Activated naive CD8-positive, alpha-beta T cell treated with anti-CD3 and anti-CD28 coated beads, Interleukin-2, amount 10 ng/mL, durations not matched to agents 7 days and 5 days (primary cell): ENCODE measurements at places on chromosomes 5 and 9. TPM values are rescaled to one million over a fixed set of nuclear protein-coding genes. Genes with fewer than 3 reads are reported as not detected.
A peak's percentile ranks its signal among the peaks of the same experiment; 100 is the strongest.

DNA sequence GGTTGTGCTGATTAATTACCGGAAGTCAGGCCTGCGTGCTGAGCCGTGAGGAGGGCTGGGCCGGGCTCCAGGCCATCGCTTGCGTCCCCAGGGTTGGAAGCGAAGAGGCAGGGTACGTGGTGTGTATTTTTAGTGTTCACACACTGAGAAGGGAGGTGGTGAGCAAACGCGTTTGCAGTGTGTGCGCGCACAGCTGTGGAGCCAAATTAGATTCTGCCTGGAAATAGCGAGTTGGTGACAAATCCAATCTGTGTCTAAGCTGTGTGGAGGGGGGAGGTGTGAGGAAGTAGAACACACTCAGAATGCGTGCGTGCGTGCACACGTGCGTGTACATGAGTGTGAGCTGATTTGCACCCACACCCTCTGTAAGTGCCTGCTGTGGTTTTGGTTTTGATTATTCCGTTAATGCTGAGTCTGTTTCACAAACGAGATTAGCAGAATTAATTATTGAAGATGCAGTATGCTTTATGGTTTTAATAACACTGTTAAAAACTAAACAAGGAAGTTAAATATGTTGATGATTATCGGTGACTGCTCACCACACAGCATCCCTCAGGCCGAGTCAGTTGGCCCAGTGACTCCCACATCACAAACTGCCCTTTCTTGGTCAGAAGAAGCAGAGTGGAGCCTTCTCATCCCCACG lies 111.8 kb upstream of the FCN2 start:
- H3K4me3 ChIP-seq, result no peak overlapping the region
- no peak overlapping the region for H3K27ac ChIP-seq
- peaks cover 2% of the 10 kb centered on the region for H3K4me1 ChIP-seq
- H3K36me3 ChIP-seq, result no peaks in the 10 kb centered on the region
- peaks cover 13% of the 10 kb centered on the region for H3K27me3 ChIP-seq

DNA sequence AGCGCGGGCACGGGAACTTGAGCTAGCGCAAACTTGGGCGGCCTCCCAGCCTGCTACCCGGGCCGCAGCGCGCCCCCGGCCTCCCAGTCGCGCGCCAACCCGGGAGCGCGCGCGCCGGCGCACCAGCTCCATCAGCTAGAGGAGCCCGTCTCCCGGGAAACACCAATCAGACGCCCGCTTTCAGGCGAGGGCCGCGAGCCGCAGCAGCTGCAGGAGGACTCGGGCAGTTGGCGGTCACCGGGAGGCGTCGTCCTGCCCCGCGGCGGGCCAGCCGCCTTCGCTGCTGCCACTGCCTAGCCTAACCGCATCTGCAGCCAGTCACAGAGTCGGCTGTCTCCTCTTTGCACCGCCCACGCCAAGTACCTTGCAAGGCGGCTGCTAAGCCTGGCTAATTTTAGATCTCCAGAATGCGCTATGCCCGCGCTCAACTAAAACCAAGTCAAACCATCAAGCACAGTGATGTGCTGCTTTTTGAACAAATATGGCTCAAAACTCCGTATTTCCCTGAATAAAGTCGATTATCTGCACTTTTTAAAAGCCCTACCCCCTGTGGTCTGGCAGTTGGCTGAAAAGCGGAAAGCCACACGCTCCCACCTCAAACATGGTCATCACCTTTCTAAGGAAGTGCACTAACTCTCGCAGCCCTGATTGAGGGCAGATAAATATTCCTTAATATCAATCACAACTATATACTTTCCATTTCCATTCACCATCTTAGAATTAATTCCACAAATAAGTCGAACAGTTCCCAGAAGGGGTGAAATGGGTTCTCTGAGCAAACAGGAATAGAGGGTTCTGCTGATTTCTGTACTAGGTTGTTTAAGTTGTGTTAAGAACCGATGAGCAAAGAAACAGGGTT lies 221.8 kb downstream of the MEF2C start:
- peaks cover 85% of the 10 kb centered on the region for H3K27me3 ChIP-seq
- peak overlapping the region; percentile 60 for H3K4me3 ChIP-seq
- peaks cover 16% of the 10 kb centered on the region for H3K4me1 ChIP-seq
- H3K36me3 ChIP-seq, result peaks cover 2% of the 10 kb centered on the region

DNA sequence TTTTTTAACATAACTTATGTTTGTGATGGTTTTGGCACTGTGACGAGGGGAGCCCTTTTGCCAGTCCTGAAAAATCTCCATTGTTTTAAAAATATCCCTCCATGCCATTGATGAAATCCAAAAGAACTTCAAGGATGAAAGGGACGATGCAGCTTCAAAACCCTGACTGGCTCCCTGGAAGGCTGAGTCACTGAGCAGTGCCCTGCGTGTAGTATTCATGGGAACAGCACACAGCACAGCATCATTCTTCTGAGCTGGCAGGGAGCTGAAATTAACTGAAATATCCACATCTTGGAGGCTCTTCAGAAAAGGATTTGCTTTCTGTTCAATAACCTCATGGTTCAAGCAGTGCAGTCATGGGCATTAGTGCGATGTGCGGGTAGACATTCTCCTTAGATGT lies 29.7 kb downstream of the PDE4D start:
- no peak overlapping the region for H3K4me3 ChIP-seq
- H3K4me1 ChIP-seq, result no peaks in the 10 kb centered on the region
- H3K27me3 ChIP-seq, result peaks cover 2% of the 10 kb centered on the region
- no peaks in the 10 kb centered on the region for H3K36me3 ChIP-seq
- DNase-seq, result no peak

ABLIM3 gene
- total RNA-seq, result not detected

SNCB gene
- 0.28 TPM for total RNA-seq

GRCh38 chr9:107639426-107639825 lies 149.9 kb upstream of the KLF4 start:
- DNase-seq, result no peak
- no peak overlapping the region for H3K4me3 ChIP-seq
- no peak overlapping the region for H3K27ac ChIP-seq
- H3K36me3 ChIP-seq, result no peaks in the 10 kb centered on the region
- peaks cover 40% of the 10 kb centered on the region for H3K27me3 ChIP-seq

- no peaks in the 10 kb centered on the region for H3K36me3 ChIP-seq
- no peaks in the 10 kb centered on the region for H3K4me1 ChIP-seq
- no peak for DNase-seq
- H3K27ac ChIP-seq, result no peak overlapping the region
These were observed 469.5 kb downstream of the DMRTA1 start for GRCh38 chr9:22916148-22916547.

- no peak overlapping the region for H3K27ac ChIP-seq
- no peaks in the 10 kb centered on the region for H3K27me3 ChIP-seq
- peaks cover 11% of the 10 kb centered on the region for H3K4me1 ChIP-seq
- H3K4me3 ChIP-seq, result no peak overlapping the region
- DNase-seq, result no peak
These were observed 89.6 kb upstream of the CACNA1B start for GRCh38 chr9:137787786-137788505.

DNA sequence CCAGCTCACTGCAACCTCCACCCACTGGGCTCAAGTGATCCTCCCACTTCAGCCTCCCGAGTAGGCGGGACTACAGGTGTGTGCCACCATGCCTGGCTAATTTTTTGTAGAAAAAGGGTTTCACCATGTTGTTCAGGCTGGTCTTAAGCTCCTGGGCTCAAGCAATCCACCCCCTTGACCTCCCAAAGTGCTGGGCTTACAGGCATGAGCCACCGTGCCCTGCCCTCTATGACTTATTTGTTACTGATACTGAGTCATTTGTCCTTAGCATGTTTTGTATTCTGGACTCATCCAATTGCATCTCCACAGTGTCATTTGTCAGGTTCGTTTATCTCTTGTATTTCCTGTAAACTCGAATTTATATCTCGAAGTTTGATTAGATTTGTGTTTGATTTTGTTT lies 2.7 kb upstream of the ITK start:
- no peaks in the 10 kb centered on the region for H3K27me3 ChIP-seq
- H3K4me1 ChIP-seq, result peaks cover 49% of the 10 kb centered on the region
- peak overlapping the region; percentile 91 for H3K27ac ChIP-seq
- peaks cover 17% of the 10 kb centered on the region for H3K36me3 ChIP-seq
- no peak for DNase-seq

GRCh38 chr5:35863159-35863558 lies 6.5 kb downstream of the IL7R start:
- peaks cover 65% of the 10 kb centered on the region for H3K36me3 ChIP-seq
- DNase-seq, result no peak
- H3K27ac ChIP-seq, result peak overlapping the region; percentile 23
- H3K27me3 ChIP-seq, result no peaks in the 10 kb centered on the region
- peaks cover 64% of the 10 kb centered on the region for H3K4me1 ChIP-seq

- H3K4me1 ChIP-seq, result peaks cover 30% of the 10 kb centered on the region
- peaks cover 3% of the 10 kb centered on the region for H3K27me3 ChIP-seq
- no peaks in the 10 kb centered on the region for H3K36me3 ChIP-seq
These were observed 69.3 kb downstream of the SHB start for GRCh38 chr9:37999588-38000189.

DNA sequence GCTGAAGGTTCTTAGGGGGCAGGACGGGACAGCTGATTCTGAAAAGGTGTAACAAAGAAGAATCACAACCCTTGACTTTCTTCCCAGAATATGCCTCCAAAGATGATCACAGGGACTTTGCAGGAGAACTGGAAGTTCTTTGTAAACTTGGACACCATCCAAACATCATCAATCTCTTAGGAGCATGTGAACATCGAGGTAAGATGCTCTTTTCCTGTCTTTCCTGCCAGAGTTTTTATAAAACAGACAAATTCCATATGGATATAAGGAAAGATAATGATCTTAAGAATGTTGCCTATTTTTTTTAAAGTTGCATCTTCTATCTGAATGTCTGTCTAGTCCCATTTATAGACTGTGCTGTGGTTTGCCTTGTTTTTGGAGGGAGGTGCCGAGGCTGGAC lies 87.9 kb downstream of the EQTN start:
- no peak overlapping the region for H3K4me3 ChIP-seq
- H3K4me1 ChIP-seq, result peaks cover 1% of the 10 kb centered on the region
- no peaks in the 10 kb centered on the region for H3K36me3 ChIP-seq
- no peak overlapping the region for H3K27ac ChIP-seq

GRCh38 chr5:168653626-168654025 lies 74.5 kb upstream of the PANK3 start:
- no peak overlapping the region for H3K4me3 ChIP-seq
- DNase-seq, result no peak
- H3K27ac ChIP-seq, result no peak overlapping the region
- H3K27me3 ChIP-seq, result peaks cover 11% of the 10 kb centered on the region
- no peaks in the 10 kb centered on the region for H3K36me3 ChIP-seq

GRCh38 chr9:21983561-21983935 lies 10.6 kb downstream of the CDKN2A start:
- H3K4me1 ChIP-seq, result peaks cover 9% of the 10 kb centered on the region
- no peak for DNase-seq
- peaks cover 82% of the 10 kb centered on the region for H3K27me3 ChIP-seq
- no peak overlapping the region for H3K4me3 ChIP-seq

SUSD3 gene
- 68.0 TPM for total RNA-seq

- H3K27me3 ChIP-seq, result no peaks in the 10 kb centered on the region
- DNase-seq, result no peak
- no peaks in the 10 kb centered on the region for H3K4me1 ChIP-seq
- H3K4me3 ChIP-seq, result no peak overlapping the region
- no peak overlapping the region for H3K27ac ChIP-seq
These were observed 202.8 kb upstream of the TAS2R1 start for GRCh38 chr5:9832921-9833320.

GARIN3 gene
- not detected for total RNA-seq

DNA sequence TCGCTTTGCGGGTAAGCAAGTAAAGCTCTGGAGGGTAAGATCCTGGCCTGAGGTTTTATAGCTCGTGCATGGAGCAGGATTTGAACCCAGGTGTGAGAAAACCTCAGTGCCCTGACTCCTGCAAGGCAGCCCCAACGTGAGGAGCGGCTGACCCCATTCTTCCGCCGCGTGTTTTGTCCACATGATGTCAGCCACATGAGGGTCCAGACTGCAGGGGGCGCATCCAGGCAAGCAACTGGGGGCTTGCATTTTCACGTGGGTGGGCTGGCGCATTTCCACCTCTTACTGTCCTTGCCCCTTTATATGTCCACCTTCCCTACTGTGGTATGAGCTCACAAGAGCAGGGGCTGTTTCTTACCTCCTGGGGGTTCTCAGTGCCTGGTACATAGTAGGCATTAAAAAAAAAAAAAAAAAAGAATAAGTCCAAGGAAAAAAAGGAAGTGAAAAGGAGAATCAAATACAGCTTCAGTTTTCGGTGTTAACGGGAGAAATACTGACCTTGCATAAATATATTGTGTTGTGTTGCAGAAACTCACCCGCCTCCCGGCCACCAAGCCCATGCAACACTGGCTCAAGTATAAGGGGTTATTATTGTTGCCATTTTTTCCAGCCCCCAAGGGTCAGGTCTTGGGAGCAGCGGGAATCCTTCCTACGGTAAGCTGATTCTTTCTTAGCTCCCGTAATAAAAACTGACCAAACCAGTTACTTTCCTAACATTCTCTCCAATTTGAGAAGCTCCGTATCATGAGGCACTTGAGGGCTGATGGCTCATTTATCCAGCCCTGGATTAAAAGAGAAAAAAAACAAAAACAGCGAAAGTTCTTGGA lies 15.0 kb downstream of the TLX3 start:
- no peak overlapping the region for H3K27ac ChIP-seq
- no peaks in the 10 kb centered on the region for H3K36me3 ChIP-seq
- no peak overlapping the region for H3K4me3 ChIP-seq
- no peak for DNase-seq
- H3K4me1 ChIP-seq, result no peaks in the 10 kb centered on the region

CDC25C gene
- 11.9 TPM for total RNA-seq

NRG2 gene
- not detected for total RNA-seq

DNA sequence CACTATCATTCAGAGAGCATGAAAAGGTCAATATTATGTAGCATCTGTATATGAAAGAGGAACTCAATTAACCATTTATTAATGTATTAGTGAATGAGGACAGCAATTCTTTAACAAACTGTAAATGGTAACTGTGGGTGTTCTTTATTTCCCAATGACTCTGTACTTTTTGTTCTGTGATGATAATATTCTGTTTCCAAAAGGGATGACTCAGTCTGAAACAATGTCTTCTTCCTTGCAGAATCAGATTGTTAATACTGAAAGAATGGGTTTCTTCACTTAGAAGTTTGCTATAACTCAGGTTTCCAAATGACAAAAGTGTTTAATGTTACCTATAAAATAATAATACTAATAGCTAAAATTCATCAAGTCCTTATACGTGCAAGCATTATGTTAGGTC lies 1518.7 kb upstream of the WWC1 start:
- no peak overlapping the region for H3K4me3 ChIP-seq
- H3K36me3 ChIP-seq, result no peaks in the 10 kb centered on the region
- no peaks in the 10 kb centered on the region for H3K27me3 ChIP-seq
- no peak overlapping the region for H3K27ac ChIP-seq
- no peaks in the 10 kb centered on the region for H3K4me1 ChIP-seq

DNA sequence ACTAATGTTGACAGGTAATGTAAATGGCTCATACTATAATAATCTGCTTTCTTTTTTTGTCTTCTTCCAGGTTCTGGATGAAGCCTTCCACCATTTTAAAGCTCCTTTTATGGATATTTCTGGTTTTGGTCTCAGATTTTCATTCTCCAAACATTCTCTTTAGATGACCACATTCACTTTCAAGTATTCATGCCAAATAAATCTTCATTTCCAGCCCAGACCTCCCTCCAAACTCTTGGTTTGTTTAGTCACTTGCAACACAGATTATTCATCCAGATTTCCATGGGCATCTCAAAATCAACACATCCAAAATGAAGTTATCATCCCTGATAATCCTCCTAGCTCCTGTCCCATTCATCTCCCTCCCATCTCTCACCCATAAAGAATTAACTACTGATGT lies 40.3 kb upstream of the SVEP1 start:
- no peak for DNase-seq
- H3K36me3 ChIP-seq, result no peaks in the 10 kb centered on the region
- H3K4me3 ChIP-seq, result no peak overlapping the region

CXCL14 gene
- not detected for total RNA-seq

ZBED3 gene
- 3.8 TPM for total RNA-seq
